ENCODE measurements at places on chromosomes 4 and X. TPM values are rescaled to one million over a fixed set of nuclear protein-coding genes. Genes with fewer than 3 reads are reported as not detected.

LAP3 gene
- 70.9 TPM for total RNA-seq

CXCR3 gene
- not detected for total RNA-seq

CXCL11 gene
- total RNA-seq: 0.35 TPM

ANK2 gene
- total RNA-seq: 1.7 TPM

- DNase-seq: no peak
Observed at GRCh38 chr4:164212134-164212533, 541.8 kb upstream of the SMIM31 start.

CLTRN gene
- total RNA-seq: 10.1 TPM

- DNase-seq: no peak
Observed at GRCh38 chrX:118025226-118025625, 91.4 kb downstream of the KLHL13 start.

GK gene
- 23.6 TPM for total RNA-seq

Measured in right lobe of liver (tissue), 6 donors.